ENCODE measurements at places on chromosomes 5 and 9. TPM values are rescaled to one million over a fixed set of nuclear protein-coding genes. Genes with fewer than 3 reads are reported as not detected.

- DNase-seq: no peak
Observed at GRCh38 chr9:112841261-112841660, 49.4 kb downstream of the SLC46A2 start.

DNA sequence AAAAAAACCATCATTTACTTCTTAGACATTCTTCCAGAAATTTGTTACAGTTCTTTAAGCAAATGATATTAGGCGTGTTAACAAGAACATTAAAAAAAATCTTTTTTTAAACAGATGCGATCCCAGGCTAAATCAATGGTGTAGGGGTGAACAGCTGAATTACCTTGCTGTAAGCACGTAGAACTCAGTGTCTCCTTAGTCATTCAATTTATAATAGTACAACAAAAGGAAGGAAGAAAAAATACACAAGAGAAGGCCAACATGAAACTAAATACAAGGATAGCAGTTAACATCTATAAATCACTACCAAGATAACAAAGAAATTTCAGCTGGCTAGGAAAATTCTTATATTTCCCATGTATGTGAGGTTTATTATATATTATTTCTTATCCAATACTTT lies 35.4 kb downstream of the AGXT2 start:
- no peak for DNase-seq

DNA sequence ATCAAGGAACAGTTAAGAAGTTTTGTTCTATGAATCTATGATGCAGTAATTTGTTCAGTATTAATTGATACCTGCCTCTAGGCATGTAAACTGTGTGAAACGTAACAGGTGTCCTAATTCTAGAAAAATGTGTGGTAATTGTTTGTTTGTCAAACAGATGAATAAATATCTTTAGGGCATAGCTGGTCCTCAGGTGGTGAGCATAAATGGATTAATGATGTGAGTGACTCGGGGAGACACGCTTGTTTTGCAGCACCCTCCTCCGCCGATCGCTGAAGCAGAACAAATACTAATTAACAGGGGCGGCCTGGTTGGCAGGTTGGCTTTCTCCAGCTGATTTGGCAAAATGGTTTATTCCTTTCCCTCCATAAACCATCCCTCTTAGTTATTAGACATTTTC lies 88.8 kb downstream of the TLE4 start:
- DNase-seq: no peak

DNA sequence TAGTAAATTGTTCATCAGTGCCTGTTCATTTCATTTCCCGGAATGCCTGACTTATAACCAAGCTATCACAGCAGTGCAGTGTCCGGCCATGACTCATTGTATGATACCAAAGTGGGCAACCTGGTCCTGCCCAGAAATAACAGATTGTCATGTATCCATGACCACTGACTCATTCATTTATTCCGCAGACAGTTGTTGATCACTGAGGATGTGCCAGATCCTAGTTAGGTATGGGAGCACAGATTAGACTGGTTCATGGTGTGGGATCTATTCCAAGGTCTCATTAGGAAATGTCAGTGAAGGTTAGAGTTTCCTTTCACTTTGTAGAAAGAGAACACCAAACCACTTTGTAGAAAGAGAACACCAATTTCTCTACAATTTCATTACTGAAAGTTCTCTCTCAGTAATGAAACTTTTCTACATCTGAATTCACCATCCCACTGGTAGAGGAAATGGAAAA lies 8.7 kb downstream of the NREP start:
- DNase-seq: no peak

DNA sequence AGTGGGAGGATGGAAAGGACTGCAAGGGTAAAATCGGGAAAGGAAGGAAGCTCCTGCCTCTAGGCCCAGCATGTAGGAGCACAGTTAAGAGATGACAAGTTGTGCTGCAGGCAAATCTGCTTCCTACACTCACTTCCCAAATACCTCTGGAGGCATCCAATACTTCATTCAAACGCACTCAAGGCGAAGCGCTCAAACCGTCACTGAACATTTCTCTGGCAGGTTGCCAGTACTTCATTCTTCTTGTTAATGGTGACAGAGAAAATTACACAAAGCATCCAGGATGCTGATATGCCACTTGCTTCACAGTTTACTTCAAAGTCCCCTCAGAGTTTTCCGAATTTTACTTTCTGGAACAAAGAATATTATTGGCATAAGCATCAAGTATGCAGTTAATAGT lies 59.8 kb downstream of the NREP start:
- peak; percentile 42 for DNase-seq

The FOXD4L3 gene
- not detected for polyA plus RNA-seq

The OR4F3 gene
- not detected for polyA plus RNA-seq

The NR5A1 gene
- polyA plus RNA-seq: 0.19 TPM

The GLRA1 gene
- 0.06 TPM for polyA plus RNA-seq

- DNase-seq: no peak
Observed at GRCh38 chr9:19255821-19256220, 25.3 kb downstream of the DENND4C start.

The FOXI1 gene
- 5.2 TPM for polyA plus RNA-seq

GRCh38 chr5:178740181-178740557 lies 9.7 kb upstream of the ZNF354A start:
- no peak for DNase-seq

The DPM2 gene
- 43.6 TPM for polyA plus RNA-seq

DNA sequence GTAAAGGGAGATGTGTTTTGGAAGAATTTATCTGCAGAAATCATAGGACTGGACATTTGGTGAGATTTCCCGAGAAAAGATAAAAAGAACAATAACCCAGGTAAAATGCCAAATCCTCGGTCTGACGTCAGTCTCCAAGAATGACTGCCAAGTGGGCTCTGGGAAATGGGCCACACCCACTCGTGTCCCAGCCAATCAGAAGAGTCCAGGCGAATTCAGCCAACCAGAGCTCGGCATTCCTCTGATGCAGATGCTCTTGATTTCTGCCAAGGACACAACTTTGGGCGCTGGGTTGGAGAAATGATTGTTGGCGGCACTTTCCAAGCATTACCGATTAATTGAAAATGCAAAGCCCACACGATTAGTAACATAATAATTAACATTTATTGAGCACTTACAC lies 73.3 kb downstream of the FGF18 start:
- DNase-seq: no peak

GRCh38 chr5:141598391-141599345 lies 20.1 kb downstream of the DIAPH1 start:
- DNase-seq: no peak

The OSTF1 gene
- polyA plus RNA-seq: 26.1 TPM
